Stomach (tissue), 19 donors: ENCODE measurements at places on chromosomes 1 and 21.

GRCh38 chr1:153478047-153478691 is 17.7 kb upstream of the S100A7 start:
- H3K27me3 ChIP-seq = peaks cover 32% of the 10 kb centered on the region
- H3K36me3 ChIP-seq = no peaks in the 10 kb centered on the region
- no peaks in the 10 kb centered on the region for H3K4me1 ChIP-seq
- DNase-seq = no peak
- H3K4me3 ChIP-seq = no peak overlapping the region

DNA sequence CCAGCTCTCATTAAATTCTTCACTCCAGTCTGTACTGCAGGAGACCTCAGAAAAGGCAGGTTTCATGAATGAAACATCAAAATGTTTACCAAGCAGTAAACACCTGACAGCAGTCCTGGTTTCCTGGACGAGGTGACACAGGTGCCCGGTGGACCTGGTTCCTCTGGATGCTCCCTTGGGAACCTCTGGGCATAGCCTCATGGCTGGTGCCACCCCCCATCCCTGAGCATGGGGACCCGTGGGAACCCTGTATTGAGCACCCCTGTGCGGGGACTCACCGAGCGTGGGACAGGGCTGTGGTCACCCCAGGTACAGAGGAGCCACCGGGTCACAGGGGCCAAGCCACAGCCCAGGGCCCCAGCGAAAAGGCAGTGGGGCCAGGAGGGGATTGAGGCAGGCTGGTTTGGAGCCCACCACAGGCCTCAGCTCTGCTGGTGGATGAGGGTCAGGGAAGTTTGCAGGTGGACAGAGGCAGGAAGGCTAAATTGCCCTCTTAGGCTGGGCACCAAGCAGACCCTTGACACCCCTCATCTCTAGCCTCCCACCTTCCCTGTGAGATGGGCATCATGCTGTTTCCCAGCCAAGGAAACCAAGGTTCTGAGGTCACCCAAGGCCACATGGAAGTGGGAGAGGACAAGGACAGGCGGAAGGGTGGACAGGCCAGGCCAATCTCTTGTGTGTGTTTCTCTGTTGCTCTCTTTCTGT is 158.4 kb downstream of the PTPRU start:
- no peak overlapping the region for H3K27ac ChIP-seq
- peaks cover 10% of the 10 kb centered on the region for H3K27me3 ChIP-seq
- no peaks in the 10 kb centered on the region for H3K4me1 ChIP-seq
- no peak overlapping the region for H3K4me3 ChIP-seq
- no peaks in the 10 kb centered on the region for H3K36me3 ChIP-seq
- no peak for DNase-seq

DNA sequence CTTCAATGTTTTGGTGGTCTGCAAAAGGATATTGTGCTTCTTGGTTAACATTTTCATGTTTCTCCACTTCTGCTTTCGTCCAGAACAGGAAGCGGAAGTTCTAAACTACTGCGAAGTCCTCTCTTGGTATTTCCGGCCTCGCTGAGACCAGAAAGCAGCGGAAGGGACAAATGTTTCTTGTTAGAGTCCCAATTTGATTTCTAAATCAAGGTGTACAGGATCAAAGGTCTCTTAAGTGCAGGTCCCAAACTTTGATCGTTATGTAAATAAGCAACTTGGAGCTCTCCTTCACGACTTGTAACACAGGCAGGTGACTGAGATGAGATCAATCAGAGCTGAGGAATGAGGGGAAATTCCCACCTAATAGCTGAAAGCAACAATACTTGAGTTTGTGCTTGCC is 40.1 kb upstream of the HMCN1 start:
- no peak for DNase-seq
- no peak overlapping the region for H3K4me3 ChIP-seq
- H3K27me3 ChIP-seq = no peaks in the 10 kb centered on the region
- peak overlapping the region; percentile 63 for H3K27ac ChIP-seq

- peak; percentile 18 for DNase-seq
- H3K36me3 ChIP-seq = no peaks in the 10 kb centered on the region
- no peak overlapping the region for H3K4me3 ChIP-seq
- peak overlapping the region; percentile 5 for H3K27ac ChIP-seq
- peaks cover 43% of the 10 kb centered on the region for H3K4me1 ChIP-seq
- H3K27me3 ChIP-seq = no peaks in the 10 kb centered on the region
These were observed 24.1 kb upstream of the THRAP3 start for GRCh38 chr1:36199934-36200741.

- H3K27ac ChIP-seq = peak overlapping the region; percentile 51
- peak; percentile 84 for DNase-seq
- no peaks in the 10 kb centered on the region for H3K27me3 ChIP-seq
- H3K4me3 ChIP-seq = no peak overlapping the region
These were observed 28.3 kb downstream of the VANGL2 start for GRCh38 chr1:160428655-160429054.
